ENCODE measurements at places on chromosomes 11 and 22. TPM values are rescaled to one million over a fixed set of nuclear protein-coding genes. Genes with fewer than 3 reads are reported as not detected.
A peak's percentile ranks its signal among the peaks of the same experiment; 100 is the strongest.

GRCh38 chr11:46414466-46414796 is 22.9 kb upstream of the CHRM4 start:
- H3K27ac ChIP-seq: no peak overlapping the region
- H3K36me3 ChIP-seq: peaks cover 64% of the 10 kb centered on the region
- H3K4me3 ChIP-seq: no peak overlapping the region
- no peak for DNase-seq
- H3K4me1 ChIP-seq: peaks cover 8% of the 10 kb centered on the region
- H3K27me3 ChIP-seq: no peaks in the 10 kb centered on the region

GRCh38 chr11:75668451-75669297 is at the start of gene MAP6:
MAP6 (minus strand) TSS chr11:75669038; CDS start chr11:75668369, 669 bp downstream.
- DNase-seq: peak; percentile 5
- H3K27me3 ChIP-seq: peaks cover 67% of the 10 kb centered on the region
- no peak within 1 kb of the TSS for H3K27ac ChIP-seq
- peaks cover 22% of the 10 kb centered on the region for H3K4me1 ChIP-seq
- H3K4me3 ChIP-seq: peak within 1 kb of the TSS; percentile 44
- no peaks in the 10 kb centered on the region for H3K36me3 ChIP-seq

DNA sequence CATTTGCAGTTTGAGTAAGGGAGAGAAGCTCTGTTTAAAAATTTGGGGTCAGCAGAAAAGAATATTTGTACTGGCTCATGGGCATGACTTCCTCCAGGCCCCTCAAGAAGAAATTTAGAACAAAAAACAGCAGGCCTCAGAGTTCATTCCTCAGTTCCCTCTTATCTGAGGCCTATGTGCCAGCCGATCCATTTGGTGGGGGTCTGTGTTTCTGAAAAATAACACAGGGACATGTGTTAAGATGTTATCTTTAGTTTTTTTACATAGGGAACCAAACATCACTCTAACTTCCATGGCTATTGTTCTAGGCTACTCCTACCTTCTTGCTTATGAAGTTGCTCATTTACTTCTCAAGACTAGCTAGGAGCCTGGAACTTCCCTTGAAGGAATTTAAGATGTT is 16.2 kb upstream of the HSD17B12 start:
- DNase-seq: no peak
- H3K27me3 ChIP-seq: peaks cover 15% of the 10 kb centered on the region
- no peak overlapping the region for H3K4me3 ChIP-seq
- H3K27ac ChIP-seq: no peak overlapping the region

- H3K4me3 ChIP-seq: no peak within 1 kb of the TSS
- DNase-seq: no peak
- no peaks in the 10 kb centered on the region for H3K36me3 ChIP-seq
- peaks cover 48% of the 10 kb centered on the region for H3K4me1 ChIP-seq
- H3K27ac ChIP-seq: no peak within 1 kb of the TSS
Measured at GRCh38 chr11:67452141-67452952, at the start of gene GPR152. GPR152 (minus strand) TSS chr11:67452729; CDS start chr11:67452724, 5 bp downstream.

DNA sequence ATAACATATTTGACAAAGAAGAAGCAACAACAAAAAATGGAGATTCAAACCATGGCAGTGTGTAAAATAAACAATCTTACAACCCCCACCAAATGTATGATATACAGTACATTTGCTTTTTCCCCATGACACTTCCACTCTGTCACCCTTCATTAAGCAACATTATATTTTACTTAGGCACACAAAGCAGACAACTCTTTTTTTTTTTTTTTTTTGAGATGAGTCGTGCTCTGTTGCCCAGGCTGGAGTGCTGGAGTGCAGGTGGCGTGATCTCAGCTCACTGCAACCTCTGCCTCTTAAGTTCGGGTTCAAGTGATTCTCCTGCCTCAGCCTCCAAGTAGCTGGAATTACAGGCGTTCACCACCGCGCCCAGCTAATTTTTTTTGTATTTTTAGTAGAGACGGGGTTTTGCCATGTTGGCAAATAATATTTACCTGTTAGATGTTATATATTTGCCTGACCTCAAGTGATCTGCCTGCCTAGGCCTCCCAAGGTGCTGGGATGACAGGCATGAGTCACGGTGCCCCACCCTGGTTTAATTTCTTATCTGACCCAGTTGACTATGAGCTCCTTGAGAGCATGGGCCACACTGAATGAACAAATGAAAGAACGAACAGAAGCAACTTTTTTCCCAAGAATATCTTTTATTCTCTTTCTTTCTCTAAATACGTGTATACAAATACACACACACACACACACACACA is 5.5 kb upstream of the PCF11 start:
- no peak overlapping the region for H3K4me3 ChIP-seq
- no peaks in the 10 kb centered on the region for H3K27me3 ChIP-seq
- no peak for DNase-seq
- H3K36me3 ChIP-seq: no peaks in the 10 kb centered on the region

DNA sequence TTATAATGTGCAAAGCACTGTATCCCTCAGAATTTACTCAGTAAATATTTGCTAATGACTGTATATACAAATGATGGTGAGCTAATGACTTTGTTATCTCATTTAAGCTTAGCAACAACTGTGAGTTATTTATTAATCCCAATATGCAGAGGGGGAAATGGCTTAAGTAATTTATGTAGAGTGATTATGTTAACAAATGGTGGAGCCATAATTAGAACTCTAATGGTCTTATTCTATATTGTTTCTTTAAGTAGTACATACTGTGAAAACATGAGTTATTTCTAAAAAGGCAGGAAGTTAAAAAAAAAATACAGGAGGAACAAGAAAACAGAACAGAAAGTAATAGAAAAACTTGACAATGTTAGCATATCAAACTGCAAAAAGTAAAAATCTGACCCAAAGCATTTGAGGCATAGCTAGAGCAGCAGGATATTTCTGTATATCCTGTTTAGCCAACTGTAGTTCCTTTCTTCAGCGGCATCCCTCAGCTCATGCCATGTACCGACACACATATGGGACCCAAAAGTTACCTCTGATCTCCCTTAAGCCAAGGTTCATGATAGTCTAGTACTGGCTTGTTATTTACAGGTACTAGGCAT is 94.2 kb downstream of the FCHSD2 start:
- no peaks in the 10 kb centered on the region for H3K4me1 ChIP-seq
- no peak overlapping the region for H3K4me3 ChIP-seq
- H3K27ac ChIP-seq: no peak overlapping the region
- no peaks in the 10 kb centered on the region for H3K36me3 ChIP-seq

GRCh38 chr11:101264306-101264705 is 134.7 kb upstream of the PGR start:
- H3K4me1 ChIP-seq: no peaks in the 10 kb centered on the region
- H3K27me3 ChIP-seq: no peaks in the 10 kb centered on the region

DNA sequence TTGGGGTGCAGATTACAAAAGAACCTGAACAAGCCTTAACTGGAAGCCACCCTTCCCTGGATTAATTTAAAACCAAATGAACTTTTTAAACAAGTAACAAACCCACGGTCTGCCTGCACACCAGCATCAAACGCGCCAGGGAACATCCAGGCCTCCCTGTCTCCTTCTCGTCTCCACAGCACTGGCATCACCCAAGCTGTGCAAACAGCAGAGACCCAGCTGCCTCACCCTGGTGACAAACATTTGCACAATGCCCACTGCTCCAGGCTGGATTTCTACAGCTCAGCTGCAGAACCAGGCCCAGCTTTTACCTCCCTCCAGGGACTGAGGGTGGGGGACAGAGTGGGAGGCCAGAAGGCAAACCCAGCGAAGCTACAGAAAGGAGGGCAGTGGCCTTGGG is 7.0 kb downstream of the RPL3 start:
- H3K36me3 ChIP-seq: peaks cover 60% of the 10 kb centered on the region
- DNase-seq: no peak
- no peak overlapping the region for H3K27ac ChIP-seq
- no peak overlapping the region for H3K4me3 ChIP-seq
- H3K27me3 ChIP-seq: no peaks in the 10 kb centered on the region

GRCh38 chr11:93904716-93905115 is 54.3 kb upstream of the VSTM5 start:
- no peaks in the 10 kb centered on the region for H3K4me1 ChIP-seq
- H3K36me3 ChIP-seq: no peaks in the 10 kb centered on the region
- no peak overlapping the region for H3K4me3 ChIP-seq
- H3K27me3 ChIP-seq: no peaks in the 10 kb centered on the region
- DNase-seq: no peak

The EFCAB6 gene
- total RNA-seq: 0.36 TPM
